Anterior cingulate cortex (tissue), 58 donors: ENCODE measurements at places on chromosomes 7 and 10.

- no peak for DNase-seq
These were observed 293.7 kb downstream of the DNAJB9 start for GRCh38 chr7:108863227-108863848.

GRCh38 chr7:69177461-69177861 is 420.8 kb upstream of the AUTS2 start:
- no peak for DNase-seq

- no peak for DNase-seq
These were observed 33.2 kb upstream of the TCERG1L start for GRCh38 chr10:131344747-131345146.

DNA sequence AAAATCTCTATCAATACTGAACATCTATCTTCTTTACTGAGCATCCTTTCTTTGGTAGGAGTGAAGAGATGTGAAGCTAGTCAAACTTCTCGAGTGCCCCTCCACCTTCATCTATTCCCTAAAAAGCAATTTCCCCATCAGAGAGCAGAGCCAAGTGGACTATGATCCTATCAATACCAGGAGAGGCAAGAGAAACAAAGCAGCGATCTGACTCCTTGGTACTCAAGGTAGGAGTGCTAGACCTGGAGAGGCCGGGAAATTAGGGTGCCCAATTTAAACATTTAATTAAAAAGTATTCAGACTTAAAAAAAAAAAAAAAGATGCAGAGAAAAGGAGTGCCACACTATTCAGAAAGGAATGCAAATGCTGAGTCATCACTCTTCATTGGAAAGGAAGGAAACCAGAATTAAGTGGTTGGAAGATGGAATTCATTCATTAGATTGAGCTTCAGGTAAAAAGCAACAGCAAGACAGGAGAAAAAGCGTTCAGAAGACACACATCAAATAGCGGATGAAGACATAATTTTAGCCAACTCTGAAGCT is 1.6 kb downstream of the TIAL1 start:
- DNase-seq, result no peak

GRCh38 chr10:75860009-75860408 is 428.6 kb downstream of the LRMDA start:
- no peak for DNase-seq
